ENCODE measurements at places on chromosomes 1 and 21.

GRCh38 chr1:161958425-161958824 lies 65.2 kb downstream of the OLFML2B start:
- DNase-seq = no peak

DNA sequence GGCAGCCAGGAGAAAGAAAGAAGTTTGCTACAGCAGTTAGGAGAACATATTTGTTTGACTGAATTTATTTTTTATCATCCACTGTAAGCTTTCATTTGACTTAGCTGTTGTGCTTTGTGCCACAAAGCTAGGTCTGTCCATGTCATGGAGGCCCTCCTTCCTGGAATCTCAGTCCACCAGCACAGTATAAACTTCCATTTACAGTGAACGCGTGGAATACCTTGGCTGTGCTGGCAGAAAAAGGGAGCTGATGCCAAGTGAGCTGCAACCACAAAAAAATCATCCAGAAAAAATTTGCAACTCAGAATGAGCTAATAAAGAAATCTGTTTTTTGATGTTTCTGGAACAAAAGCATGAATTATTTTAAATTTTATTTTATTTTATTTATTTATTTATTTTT lies 72.6 kb downstream of the ATP6V1G3 start:
- no peak for DNase-seq

GRCh38 chr1:67058242-67058641 lies 4.3 kb upstream of the SLC35D1 start:
- DNase-seq = no peak

GRCh38 chr1:247417831-247418230 lies 1.9 kb downstream of the NLRP3 start:
- no peak for DNase-seq

- DNase-seq = no peak
Measured at GRCh38 chr1:181075766-181076350, 12.6 kb upstream of the IER5 start.

- DNase-seq = no peak
Measured at GRCh38 chr1:172489847-172490246, 43.1 kb upstream of the SUCO start.

- DNase-seq = no peak
Measured at GRCh38 chr1:240712014-240712731, 100.2 kb upstream of the GREM2 start.

DNA sequence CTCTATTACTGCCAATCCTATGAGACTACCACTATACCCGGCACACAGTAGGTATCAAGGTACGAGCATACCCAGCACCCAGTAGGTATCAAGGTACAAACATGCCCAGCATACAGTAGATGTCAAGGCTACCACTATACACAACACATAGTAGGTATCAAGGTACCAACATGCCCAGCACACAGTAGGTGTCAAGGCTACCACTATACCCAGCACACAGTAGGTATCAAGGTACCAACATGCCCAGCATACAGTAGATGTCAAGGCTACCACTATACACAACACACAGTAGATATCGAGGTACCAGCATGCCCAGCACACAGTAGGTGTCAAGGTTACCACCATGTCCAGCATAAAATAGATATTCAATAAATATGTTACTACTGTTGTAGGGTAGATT lies 98.4 kb downstream of the C1orf94 start:
- DNase-seq = no peak

DNA sequence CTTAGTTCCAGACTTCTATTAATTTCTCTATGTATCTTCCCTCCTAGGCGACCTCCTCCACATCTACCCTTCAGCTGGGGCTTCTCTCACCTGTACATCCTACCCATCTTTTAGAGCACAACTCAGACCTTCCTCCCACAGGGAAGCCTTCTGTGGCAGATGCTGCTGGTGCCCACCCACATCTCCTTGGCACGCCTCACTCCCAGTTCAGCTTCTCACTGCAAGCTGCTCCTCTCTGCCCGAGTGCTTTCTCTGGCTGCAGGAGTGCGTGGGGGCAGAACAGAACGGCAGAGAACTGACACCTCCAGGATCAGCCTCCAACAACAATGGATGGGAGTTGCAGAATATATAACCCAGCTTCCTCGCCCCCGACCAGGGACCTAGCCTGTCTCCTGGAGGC lies 36.5 kb downstream of the ZBTB18 start:
- no peak for DNase-seq

DNA sequence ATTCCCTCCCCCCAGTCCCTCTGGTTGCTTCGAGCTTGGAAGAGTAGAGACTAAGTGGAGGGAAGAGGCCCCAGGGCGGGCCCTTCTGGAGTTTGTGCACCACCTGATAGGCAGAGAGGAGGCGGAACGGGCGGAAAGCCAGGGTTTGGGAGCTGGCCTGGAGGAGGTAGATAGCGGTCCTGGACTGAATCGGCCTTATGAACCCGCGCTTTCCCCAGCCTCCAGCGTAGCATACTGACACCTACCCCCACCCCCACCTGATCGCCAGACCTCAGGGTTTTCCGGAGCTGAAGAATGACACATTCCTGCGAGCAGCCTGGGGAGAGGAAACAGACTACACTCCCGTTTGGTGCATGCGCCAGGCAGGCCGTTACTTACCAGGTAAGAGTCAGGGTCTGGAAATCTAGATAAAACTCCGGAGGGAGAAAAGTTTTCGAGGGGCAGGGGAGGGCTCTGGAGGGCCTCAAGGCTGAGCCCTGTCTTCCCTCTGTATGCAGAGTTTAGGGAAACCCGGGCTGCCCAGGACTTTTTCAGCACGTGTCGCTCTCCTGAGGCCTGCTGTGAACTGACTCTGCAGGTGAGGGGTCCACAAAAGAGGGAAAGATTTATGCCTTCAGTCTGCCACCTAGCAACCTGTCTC lies 705 bp downstream of the UROD start:
- no peak for DNase-seq

GRCh38 chr1:179046808-179047635 lies 21.3 kb downstream of the FAM20B start:
- no peak for DNase-seq

- DNase-seq = no peak
Measured at GRCh38 chr1:153968000-153968363, 280 bp downstream of the CREB3L4 start.

- DNase-seq = no peak
Measured at GRCh38 chr1:111463029-111463683, 10.6 kb upstream of the C1orf162 start.

DNA sequence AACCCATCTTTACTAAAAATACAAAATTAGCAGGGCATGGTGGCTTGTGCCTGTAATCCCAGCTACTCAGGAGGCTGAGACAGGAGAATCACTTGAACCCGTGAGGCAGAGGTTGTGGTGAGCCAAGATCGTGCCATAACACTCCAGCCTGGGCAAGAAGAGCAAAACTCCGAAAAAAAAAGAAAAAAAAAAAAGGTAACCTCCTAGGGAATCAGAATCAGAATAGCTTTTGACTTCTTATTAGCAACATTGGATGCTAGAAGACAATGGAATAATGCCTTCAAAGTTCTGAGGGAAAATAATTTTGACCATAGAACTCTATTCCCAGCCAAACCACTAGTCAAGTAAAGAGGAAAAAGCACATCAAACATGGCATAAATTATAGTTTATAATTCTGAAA lies 60.9 kb downstream of the LMO4 start:
- DNase-seq = no peak

DNA sequence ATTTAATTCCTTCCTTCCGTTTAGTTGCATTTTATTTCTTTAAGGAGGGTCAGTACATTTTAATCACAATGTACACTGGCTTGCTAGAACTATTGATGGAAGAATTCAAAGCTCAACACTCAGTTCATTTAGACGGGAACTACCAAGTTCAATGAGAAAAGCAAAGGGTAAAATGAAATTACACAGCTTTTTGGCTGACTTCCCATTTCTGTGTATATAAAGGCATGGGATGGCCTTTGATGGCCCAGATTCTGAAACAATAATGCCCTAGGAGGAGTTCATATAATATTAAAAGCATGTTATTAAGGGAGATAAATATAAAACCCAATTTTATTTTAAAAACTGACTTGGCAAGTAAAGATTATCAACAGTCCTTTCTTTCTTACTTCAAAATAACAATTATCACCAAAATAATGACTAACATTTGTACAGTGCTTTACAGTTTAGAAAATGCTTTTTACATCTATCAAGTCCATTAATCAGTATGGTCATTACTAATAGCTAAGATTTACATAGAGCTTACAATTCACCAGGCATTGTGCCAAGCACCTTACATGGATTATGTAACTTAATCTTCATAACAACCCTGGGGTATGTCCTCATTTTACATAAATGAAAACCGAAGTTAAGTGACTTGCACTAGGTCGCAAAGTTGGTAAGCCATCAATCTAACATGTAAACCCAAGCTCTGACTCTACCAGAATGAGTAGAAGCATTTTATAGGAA lies 402.4 kb downstream of the OMA1 start:
- no peak for DNase-seq

- DNase-seq = no peak
Measured at GRCh38 chr1:166079276-166079675, 87.5 kb downstream of the FAM78B start.

DNA sequence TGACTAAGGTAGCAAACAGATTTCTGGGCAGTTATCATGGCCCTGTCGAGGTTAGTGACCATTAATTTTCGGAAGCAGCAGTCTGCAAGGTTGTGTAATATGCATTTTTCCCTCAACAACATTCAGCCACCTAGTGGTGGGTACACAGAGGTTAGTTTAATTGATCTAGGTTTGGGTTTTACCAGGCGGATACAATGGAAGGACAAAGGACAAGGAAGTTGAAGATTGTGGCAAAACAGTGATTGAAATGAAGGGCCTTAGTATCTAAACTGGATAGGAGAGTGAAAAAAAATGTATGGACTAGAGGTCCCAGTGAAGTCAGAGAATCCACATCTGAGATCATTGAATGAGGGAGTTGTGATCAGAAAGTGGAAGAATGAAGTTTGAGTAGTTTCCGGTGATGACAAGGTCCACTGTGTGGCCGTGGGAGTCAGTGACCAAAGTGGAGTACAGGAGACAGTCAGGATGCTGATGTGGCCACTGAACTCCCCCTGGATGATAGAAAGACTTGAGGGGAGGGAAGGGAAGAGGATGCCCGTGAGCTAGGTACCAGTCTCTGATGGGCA lies 2.8 kb downstream of the ARMH1 start:
- DNase-seq = no peak

DNA sequence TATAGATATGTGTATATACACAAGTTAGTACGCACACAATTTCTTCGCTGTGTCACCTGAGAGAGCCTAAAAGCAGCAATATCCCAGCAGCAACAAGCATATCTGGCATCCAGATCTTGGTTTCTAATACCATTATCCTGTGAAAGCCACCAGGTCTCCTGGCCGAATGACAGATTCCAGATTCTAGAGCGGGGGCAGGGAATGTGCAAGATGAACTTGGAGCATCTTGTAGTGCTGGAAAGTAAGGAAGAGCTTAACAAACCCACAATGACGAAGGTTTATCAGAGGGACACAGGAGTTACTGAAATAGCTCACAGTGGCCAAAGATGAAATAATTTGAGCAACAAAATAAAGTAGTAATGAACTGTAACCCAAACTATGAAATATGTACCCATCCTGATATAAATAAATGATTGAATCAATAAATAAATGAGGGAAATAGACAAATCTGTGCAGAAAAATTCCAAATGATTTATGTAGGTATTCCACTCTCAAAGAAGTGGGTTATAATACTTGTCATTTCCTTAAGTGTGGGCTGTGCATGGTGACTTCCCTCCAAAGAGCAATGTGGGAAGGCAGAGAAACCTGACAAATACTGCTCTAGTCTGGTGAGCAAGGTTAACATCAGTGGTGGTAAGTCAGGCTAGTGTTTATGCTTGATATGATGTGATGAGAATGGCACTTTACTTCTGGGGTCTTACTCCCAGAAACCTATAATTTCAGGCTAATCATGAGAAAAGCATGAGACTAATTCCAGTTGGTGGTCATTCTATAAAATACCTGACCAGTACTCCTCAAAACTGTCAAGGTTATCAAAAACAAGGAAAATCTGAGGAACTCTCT lies 67.9 kb downstream of the LRRC8D start:
- no peak for DNase-seq

GRCh38 chr1:14777516-14778506 lies 179.3 kb downstream of the KAZN start:
- no peak for DNase-seq

GRCh38 chr1:223011505-223011856 lies 131.6 kb downstream of the TLR5 start:
- no peak for DNase-seq

GRCh38 chr1:180845352-180845751 lies 67.3 kb upstream of the KIAA1614 start:
- no peak for DNase-seq

DNA sequence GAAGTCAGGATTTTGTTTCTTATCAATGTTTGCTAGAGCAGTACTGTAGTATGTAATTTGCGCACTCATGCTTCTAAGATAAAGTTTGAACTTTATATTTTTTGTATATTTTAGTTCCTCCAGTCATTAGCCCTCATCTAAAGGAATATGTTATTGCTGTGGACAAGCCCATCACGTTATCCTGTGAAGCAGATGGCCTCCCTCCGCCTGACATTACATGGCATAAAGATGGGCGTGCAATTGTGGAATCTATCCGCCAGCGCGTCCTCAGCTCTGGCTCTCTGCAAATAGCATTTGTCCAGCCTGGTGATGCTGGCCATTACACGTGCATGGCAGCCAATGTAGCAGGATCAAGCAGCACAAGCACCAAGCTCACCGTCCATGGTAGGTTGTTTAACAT lies 252.2 kb downstream of the TPR start:
- no peak for DNase-seq

- DNase-seq = no peak
Measured at GRCh38 chr1:18929686-18930085, 26.8 kb downstream of the IFFO2 start.

GRCh38 chr1:19926296-19927129 lies 3.1 kb upstream of the PLA2G2E start:
- no peak for DNase-seq

GRCh38 chr1:117757668-117758067 lies 151.8 kb downstream of the TENT5C start:
- no peak for DNase-seq

DNA sequence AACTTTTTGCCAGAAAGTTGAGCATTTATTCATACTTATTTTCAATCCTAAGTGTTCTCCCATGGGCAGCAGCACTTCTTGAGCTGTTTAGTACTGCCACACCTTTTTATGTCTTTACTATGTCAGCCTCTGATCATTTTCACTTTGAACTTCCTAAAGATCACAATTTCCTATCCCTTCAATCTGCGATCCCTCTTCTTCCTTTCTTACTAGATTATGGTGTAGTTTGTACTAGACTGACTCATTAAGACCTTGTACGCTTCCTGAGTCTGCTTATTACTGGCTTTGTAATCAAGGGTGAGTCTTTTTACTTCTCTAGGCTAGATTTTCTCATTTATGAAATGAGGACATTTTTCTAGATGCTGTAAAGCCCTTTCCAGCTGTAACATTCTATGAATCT lies 55.1 kb downstream of the LRIG2 start:
- DNase-seq = no peak

DNA sequence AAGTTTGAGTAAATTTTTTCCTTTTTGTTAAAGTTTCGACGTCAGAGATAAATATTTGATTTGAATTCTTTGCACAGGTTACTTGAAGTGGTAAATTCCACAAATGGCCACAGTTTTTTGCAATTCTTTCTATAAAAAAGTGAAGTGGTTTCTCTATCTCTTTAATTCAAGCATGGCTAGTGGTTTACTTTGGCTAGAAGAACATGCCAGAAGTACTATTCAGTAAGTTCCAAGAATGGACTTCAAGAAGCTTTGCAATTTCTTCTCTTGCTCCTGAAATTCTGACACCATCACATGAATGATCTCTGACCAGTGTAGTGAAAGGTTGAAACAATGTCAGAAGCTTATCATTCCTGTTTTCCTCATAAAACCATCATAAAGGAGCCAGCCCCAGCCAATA lies 55.7 kb upstream of the RNPC3 start:
- DNase-seq = no peak

All from right kidney (tissue), 9 donors.